ENCODE measurements at places on chromosomes 13 and 19.

DNA sequence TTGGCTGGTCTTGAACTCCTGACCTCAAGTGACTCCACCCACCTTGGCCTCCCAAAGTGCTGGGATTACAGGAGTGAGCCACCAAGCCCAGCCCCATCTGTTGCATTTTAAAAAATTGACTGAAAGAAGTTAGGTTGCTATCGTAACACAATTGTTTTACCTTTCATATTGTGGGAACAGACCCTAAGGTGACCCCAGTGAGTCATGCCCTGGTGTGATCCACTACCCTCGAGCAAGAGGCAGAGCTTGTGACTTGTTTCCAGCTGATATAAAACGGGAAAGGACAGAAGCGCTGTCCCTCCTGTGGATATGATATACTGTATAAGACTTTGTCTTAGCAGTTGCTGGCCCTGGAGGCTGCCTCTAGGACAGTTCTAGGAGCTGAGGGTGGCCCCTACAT, 308.6 kb downstream of the HS6ST3 start:
- DNase-seq, result no peak

DNA sequence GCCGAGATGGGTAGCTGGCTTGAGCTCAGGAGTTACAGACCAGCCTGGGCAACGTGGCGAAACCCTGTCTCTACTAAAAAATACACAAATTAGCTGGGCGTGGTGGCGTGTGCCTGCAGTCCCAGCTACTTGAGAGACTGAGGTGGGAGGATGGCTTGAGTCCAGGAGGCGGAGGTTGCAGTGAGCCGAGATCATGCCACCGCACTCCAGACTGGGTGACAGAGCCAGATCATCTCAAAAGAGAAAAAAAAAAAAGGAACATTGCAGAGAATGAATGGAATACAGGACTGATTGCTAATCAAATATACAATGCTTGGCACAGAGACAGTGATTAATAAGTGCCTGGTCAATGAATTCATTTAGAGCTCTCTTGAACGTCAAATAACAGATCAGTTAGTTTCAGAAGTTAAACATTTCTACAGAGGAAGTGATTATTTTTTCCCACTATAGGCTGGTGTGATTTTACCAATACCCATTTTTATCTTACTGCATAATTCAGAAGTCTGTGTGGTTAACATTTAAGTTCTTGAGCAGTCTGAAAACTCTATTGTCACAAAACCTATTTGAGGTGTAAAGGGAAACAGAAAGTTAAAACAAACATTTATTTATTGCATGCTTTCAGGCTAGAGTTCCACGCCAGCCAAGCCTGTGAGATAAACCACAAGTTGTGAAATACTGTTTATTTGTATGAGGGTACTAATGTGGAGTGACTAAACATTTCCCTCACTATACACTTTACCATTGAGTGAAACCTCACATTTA, 7.7 kb upstream of the TBC1D4 start:
- DNase-seq, result no peak

DNA sequence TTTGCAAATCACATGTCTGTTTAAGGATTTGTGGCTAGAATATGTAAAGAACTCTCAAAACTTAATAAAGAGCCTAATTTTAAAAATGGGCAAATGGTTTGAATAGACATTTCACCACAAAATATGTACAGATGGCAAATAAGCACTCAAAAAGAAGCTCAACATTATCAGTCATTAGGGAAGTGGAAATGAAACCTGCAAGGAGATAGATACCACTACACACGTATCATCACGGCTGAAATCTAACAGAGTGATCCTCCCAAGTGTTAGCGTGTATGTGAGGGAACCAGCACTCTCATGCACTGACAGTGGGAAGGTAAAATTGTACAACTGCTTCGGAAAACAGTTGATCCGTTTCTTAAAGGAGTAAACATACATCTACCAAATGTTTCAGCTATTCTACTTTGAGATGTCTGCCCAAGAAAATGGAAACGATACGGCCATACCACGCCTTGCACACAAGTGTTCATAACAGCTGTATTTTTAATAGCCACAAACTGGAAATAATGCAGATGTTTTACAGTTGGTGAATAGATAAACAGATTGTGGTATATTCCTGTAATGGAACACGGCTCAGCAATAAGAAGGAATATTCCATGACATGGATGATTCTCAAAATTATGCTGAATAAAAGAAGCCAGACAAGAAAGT, 14.5 kb downstream of the ARHGEF7 start:
- DNase-seq, result no peak

DNA sequence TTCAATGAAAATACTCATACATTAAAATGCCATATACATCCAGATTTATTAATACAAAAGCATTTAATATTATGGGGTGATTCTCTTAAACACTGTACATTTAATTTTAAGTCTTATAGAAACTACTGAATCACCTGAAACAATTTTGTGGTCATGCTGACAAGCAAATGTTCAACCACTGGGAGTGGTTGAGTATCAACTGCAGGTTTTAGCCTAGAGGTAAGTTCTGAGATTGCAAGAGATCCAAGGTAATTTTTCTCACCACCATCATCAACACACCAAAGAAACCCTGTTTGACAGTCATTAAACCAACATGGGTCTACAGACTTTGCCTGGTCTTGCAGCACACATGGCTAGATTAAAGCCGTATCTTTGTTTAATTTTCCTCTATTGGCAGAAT, 196.3 kb downstream of the LHFPL6 start:
- DNase-seq, result no peak

Measured in T-helper 9 cell (primary cell).